ENCODE measurements at places on chromosomes 1 and 21.

DNA sequence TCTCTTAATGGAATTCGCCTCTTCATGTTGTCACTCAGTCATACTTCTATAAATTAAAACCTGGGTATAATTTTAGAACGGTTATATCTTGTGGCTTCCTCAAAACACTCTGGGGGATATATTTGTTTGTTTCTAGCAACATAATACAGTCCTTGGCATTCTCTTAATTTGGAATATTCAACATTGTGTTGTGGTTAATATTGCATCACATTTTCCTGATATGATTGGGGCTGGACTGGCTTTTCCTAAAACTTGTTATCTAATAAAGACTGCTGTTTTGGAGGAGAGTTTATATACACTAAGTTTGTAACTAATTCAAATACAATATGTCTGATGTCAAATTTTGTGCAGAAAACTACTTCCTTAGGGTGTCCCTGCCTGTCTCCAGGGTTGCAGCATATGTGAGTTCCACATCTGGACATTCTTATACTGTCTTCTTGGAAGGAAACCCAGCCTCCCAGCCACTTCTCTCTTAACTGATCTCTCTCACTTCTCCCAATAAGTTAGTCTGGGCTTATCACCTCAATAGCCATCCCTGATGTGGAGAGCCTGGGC is 892.6 kb downstream of the MRPL39 start:
- DNase-seq = no peak

- no peak for DNase-seq
These were observed 155.0 kb downstream of the SETD4 start for GRCh38 chr21:35905096-35905962.

GRCh38 chr1:41860771-41861170 is 58.0 kb downstream of the HIVEP3 start:
- DNase-seq = no peak

GRCh38 chr21:35050348-35051286 is 1.5 kb upstream of the RUNX1 start:
- no peak for DNase-seq

DNA sequence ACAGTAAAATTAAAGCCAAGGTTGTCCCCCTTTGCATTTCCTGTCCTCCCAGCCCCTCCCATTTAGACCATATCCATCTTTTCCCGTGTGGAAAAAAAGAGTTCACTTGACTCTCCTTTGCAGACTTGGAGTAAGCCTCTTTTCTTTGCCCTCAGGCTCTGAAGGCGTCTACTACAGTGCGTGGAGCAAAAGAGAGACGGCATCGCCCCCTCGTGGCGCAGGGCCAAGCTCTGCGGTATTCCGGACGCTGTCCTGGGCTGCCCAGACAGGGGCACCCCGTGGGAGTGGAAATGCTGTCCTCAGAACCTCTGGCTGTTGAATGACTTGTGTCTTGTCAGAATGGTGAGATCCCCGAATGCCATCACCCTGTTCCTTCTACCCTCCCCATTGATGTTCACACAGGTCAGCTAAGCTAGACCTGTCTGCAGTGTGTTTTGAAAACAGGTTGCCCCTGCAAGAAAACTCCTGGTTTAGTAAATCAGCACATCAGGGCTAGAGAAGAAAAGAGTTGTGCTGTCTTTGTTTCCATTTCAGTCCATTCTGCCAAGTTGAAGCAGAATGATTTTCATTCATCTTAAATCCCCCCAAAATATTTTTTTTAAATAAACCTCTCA is 12.3 kb upstream of the GJA8 start:
- DNase-seq = peak; percentile 6

DNA sequence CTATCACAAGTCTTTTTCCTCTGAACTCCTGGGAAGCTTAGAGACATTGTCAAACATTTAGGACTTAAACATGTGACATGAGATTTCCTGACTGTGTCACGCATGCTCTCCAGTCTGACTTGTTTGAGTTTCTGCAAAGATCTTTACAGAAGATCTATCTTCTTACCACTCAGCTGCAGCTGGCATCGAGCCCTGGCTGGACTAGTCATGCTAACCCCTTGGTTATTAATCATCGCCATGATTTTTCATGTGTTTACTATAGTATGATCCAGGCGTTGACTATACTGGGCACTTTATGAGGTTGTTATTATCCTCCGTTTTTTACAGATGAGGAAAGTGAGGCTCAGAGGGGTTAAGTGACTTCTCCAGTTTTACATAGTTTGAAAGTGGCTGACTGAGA is 18.1 kb upstream of the IRF2BP2 start:
- no peak for DNase-seq

DNA sequence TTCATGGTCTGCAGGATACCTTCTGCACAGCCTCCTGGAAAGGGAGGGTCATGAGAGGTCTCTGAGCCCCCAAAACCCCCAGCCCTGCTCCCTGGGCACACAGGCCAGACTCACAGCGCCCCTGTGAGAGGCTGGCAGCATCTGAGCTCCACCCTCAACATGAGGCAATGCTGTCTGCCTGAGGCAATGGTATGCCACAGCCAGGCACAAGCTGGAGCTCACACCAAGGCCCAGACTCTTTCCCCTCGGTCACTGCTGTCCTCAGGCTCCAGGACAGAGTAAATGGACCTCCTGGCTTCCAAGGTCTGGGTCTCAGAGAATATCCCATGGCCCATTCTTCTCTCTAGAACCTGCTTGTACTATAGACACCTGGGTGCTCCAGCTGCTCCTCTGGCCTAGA is 17.2 kb downstream of the MEF2D start:
- no peak for DNase-seq

DNA sequence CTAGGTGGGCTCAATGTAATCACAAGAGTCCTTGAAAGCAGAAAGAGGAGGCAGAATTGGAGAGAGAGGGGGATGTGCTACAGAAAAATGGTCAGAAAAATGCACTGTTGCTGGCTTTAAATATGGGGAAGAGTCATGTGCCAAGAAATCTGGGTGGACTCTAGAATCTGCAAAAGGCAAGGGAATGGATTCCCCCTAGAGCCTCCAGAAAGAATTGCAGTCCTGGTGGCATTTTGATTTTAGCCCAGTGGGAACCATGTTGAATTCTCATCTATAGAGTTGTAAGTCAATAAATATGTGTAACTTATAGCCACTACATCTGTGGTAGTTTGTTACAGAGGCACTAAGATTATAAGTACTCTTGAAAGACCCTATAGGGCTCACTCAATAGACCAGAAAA is 210.3 kb downstream of the ASTN1 start:
- DNase-seq = no peak

DNA sequence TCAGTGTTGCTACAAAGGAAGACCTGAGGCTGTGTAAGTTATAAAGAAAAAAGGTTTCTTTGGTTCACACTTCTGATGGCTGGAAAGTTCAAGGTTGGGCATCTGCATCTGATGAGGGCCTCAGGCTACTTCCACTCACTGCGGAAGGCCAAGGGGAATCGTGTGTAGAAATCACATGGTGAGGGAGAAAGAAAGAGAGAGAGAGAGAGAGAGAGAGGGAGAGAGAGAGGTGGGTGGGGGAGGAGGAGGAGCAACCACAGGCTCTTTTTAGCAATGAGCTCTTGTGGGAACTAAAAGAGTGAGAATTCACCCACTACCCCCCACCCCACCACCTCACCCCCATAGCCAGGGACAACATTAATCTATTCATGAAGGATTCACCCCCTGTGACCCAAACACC is 59.9 kb downstream of the CLSTN1 start:
- DNase-seq = no peak

DNA sequence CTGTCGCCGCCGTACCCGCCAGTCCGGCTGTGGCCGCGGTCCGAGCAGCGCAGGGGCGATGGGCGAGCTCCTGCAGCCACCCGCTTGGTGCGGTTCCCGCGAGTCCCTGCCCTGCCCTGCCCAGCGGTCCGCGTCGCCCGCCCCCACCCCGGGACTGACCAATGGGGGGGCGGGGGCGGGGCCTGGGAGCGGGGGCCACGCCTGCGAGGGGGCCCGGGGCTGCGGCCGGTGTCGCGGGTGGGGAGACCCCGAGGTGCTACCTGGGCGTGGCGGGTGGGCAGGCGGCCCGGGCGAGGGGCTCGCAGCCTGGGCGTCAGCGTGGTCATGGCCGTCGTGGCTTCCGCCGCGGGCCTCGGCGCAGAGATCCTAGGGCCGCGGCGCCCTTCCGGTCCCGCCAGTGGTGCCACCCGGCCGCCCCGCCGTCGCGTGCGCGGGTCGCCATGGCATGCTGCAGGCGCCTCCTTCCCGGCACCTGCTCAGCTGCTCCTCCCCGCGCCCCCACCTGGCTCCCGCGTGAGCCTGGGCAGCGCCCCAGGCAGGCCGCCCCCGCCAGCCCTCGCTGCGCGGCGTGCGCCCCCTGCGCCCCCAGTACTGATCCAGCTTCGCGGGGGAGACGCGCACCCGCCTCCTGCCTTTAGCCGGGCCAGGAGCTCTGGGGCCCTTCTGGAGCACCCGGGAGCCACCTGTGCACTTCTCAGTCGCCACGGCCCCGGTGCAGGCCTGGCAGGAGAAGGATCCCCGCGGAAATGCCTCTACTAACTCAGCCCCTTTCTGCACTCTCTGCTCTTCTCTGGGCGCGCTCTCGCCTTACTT is at the start of gene BMP8B:
TSS of gene BMP8B (minus strand) at position 108 of the 813 bp plus-strand sequence. CDS start 380 bp downstream, outside the sequence.
- DNase-seq = peak; percentile 40

GRCh38 chr1:51916587-51917405 is 38.3 kb upstream of the NRDC start:
- no peak for DNase-seq

GRCh38 chr1:26913754-26914619 is at the start of gene NR0B2:
Gene NR0B2, minus strand, starts transcription at chr1:26913975. Its CDS starts 35 bp downstream, at chr1:26913940.
- DNase-seq = peak; percentile 99

DNA sequence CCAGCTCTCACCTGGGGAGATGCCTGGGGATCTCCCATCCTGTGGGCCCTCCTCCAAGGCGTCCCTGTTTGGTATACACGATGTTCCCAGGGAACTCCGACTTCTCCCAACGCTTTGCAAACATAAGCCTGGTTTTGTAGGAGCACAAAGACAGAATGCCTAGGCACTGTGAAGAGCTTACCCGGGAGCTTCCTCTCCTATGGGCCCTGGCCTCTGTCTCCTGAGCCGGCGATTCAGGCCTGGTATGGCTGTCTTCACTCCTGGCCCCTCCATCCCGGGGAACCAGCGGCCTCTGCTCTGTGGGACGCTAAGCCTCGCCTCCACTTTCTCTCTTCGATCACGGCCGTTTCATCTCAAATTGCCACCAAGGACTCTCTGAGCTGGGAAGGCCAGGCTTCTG is 59.6 kb upstream of the ACTRT2 start:
- DNase-seq = no peak

DNA sequence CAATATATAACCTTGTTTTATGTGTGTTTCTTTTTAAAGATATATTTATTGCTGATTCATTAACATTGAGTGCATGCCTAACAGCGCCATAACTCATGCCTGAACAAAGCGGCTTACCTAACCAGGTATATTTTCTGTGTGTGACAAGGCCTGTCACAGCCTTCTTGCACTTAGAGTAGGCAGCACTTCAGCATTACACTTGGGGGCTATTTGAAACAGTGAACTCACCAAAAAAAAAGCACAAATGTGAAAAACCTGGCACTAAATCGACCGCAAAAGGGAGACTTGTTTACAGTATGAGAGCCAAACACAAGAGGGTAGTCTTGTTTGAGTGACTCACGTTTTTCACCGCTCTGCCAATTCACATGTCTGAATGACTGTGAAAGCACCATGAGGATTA is 111.7 kb downstream of the DISP1 start:
- DNase-seq = peak; percentile 87

DNA sequence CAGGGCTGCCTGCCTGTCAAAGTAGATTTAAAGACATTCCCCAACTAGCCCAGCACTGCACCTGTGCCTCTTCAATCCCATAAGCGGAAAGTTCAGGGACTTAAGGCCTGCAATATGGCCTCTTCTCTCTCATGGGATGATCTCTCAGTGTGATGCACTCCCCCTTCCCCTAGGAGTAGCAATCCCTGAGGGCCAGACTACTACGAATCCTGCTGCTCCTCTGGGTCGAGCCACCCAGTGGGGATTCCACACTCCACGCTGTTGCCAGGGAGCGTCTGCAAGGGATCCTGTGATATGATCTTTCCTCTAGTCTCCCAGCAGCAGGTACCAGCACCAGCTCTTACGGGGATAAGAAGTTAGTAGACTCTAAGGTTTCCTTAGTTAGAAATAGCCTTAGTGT is 13.2 kb upstream of the OR6N2 start:
- DNase-seq = no peak

DNA sequence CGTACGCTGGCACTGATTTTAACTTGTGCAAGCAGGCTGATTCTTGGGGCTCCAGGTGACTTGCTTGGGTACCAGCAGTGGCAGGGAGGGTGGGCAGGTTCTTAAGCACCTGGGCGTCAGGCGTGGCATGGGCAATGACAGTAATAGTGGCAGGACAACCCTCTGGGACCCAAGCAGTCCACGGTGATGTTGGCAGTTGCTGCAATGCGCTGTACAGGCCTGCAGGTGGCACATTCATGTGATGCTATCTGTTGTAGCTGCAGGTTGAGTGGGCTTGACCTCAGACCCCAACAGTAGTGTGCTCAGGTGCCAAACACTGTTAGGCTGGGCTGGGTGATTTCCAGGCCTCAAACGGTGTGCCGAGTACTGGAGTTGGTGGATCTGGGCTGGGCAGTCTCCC is 10.2 kb upstream of the OR10J4 start:
- no peak for DNase-seq

GRCh38 chr1:219304227-219305226 is 130.8 kb downstream of the LYPLAL1 start:
- DNase-seq = no peak

DNA sequence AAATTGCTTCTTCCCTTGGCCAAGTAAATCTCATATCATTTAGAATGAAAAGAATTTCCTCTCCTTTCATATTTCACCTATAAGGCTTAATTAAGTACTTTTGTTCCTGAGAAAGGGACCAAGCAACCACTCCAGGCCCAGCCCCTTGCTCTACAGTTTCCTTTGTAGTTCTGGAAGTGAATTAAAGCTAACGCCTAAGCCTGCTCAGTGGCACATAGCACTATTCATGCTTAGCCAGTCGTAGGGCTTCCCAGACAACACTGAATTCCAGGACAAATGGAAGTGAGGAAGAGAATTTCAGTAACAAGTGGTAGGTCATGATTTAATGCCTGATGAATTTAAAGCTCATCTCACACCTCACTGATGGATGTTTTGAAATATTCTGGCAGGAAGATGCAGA is 73.3 kb downstream of the RPAP2 start:
- no peak for DNase-seq

GRCh38 chr21:39632796-39633442 is 20.2 kb downstream of the B3GALT5 start:
- no peak for DNase-seq

DNA sequence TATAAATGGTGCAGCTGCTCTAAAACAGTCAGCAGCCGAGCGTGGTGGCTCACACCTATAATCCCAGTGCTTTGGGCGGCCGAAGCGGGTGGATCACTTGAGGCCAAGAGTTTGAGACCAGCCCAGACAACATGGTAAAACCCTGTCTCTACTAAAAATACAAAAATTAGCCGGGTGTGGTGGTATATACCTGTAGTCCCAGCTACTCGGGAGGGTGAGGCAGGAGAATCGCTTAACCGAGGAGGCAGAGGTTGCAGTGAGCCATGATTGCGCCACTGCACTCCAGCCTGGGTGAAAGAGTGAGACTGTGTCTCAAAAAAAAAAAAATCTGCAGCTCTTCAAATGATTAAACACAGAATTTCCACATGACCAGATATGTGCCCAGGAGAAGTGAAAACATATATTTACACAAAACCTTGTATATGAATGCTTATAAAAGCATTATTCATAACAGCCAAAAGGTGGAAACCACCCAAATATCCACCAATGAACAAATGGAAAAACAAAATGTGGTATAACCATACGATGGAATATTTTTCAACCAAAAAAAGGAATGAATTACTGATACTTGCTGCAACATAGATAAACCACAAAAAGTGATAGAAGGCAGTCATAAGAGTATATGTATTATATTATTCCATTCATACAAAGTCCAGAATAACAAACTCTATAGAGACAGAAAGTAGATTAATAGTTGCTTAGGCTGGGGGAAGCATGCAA is 14.1 kb downstream of the EPS15 start:
- no peak for DNase-seq
